NCI-H1417 (cell line): ENCODE measurements at places on chromosomes 16 and 17.

GRCh38 chr16:83917152-83918120 lies 18.5 kb downstream of the MLYCD start:
- no peak for DNase-seq

DNA sequence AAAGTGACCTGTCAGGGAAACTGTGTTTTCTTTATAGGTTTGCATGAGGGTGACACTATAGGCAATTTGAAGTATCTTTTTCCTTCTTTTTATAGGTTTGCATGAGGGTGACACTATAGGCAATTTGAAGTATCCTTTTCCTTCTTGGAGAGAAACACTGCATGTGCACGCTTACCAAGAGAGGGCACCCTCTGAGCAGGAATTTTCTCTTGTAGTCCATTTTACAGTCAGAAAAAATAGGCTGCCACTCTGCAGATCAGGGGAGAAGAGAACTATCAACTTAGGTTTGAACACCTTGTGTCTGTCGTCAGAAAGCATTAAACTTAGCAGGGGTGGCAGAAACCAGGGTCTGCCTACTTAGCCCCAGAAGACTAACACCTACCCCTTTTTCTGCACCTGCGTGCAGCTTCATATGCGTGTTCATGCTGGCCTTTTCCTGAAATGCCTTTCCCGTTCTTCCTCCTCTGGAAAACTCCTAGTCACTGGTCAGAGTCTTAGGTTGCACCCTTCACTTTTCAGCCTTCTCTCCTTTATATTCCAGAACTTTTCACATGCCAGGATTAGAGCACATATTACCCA lies 16.4 kb upstream of the SMIM36 start:
- DNase-seq = no peak

DNA sequence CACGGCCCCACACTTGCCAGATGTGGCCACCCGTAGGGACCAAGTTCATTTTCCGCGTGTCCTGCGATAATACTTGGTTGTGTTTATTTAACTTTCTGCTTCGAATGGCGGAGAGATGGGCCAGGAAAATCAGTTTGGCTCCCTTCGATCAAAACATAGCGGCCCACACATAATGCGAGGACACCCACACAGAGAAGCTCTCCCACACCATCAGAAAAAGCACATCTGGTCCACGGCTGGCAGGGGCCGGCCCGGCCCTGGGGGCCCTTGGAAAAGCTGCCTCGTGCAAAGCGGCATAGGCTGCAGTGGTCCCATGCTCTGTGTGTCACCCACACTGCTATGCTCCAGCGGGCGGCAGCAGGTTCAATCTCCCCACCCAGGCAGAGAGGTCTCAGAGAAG lies 46.9 kb downstream of the ZNF423 start:
- no peak for DNase-seq

DNA sequence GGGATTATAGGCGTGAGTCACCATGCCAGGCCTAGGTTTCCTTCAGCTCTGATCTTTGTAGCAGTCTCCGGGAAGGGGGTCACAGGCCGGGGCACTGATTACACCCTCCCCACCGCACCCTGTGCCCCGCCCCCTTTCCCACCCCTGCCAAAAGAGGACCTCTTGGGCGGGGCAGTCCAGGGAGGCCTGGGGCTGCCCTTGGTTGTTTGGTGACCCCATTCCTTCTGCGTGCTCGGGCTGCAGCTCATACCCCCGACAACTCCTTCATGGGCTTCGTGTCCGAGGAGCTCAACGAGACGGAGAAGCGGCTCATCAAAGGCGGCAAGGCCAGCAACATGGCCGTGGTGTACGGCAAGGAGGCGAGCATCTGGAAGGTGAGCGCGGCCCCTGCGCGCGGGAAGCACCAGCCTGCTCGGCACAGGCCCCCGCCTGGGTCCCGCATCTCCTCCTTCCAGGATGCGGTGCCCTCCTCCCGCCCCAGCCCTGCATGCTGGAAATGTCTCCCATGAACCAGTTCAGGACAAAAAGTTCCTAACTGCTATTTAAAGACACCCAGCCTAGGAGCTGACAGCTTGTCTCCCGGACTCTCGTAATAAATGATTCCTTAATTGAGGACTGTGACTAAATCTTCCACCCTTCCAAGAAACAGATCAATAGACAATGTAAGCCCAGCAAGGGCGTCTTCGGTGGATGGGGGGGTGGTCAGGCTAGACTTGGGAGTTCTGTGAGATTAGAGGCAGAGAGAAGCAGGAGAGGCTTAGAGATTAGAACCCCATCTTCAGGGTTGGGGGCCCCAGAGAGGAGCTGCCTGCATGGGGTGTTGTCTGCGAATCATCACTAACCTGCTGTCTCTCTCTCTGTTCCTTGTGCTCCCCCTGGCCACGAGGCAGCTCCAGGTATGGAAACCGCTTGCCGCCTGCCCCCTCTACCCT lies 64.5 kb downstream of the MGAT5B start:
- no peak for DNase-seq

DNA sequence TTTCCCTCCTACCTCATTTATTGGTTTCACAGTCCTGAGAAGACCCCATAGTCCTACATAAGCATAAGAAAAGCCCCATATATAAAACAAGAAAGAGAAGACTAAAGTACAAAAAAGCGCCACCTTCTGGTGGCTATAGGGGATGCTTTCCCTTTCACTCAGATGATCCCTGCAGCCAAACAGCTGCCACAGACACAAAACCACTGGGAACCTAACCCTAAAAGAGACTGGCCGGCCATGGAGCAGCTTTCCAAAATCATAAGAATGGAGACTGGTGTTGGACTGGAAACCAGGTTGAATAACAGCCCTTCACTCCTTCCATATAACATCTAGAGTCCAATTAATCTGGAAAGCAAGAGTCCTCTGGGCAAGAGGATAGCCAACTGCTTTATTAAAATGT lies 11.4 kb downstream of the DYNC1LI2 start:
- no peak for DNase-seq
